ENCODE measurements at places on chromosomes 4 and X.

GRCh38 chr4:8308856-8309771 lies 39.6 kb downstream of the HTRA3 start:
- DNase-seq, result no peak

DNA sequence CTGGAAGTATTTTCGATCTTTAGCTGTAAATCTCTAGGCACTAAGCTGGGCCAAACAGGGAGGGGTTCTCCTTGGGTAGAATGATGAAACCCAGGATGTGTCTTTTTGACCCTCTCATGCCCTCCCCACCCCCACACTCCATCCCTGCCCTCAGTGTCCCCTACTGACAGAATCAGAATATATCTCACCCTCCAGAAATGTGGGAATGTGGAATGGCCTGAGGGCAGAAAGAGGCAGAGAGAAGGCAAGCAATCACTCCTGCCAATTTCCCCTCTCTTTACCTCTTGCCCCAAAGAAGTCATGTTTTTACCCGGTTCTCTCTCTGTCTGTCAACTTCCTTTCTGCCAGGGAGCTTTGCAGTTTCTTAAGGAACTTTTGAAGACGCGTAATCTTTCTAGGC lies 34.4 kb downstream of the RAP2C start:
- no peak for DNase-seq

DNA sequence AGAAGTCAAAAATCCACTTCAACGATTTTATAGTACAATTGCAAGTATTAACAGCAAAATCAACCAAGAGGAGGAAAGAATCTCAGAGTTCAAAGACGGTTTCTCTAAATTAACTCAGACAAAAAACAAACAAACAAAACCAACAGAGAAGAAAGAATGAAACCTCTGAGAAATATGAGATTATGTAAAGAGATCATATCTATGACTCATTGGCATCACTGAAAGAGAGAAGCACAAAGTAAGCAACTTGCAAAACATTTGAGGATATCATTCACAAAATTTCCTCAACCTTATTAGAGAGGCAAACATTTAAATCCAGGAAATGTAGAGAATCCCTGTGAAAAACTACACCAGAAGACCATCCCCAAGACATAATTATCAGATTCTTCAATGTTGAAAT lies 370.4 kb downstream of the INPP4B start:
- no peak for DNase-seq

DNA sequence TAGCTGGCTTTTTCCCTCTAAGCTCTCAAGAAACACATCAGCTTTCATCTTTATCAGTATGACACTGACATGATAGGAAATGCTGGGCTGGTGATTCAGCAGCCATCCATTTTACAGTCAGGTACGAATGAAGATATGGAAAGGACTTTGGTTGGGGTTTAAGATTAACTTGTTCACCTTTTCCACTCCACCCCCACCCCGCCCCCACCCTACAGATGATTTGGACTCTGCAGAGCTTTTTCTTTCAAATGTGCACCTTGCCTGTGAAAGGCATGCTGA lies 132.6 kb downstream of the AKAP4 start:
- no peak for DNase-seq

DNA sequence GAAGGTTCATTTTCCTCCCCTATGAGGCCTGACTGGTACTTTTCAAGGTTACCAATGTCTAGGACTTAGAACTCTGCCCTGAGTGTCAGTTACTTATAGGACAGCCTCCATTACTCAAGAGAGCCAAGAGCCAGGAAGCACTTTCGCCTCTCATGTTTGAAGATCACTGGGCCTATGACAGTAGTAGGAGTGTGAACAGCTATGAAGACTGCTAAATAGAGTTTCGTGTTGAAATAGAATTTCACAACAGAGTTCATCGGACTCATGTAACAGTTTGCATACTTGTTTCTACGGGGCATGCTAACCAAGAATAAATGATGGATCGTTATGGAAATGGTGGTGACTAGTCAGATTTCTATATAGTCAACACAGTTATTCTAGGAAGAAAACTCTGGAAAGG lies 97.8 kb upstream of the GPC4 start:
- DNase-seq, result no peak

- no peak for DNase-seq
Observed at GRCh38 chrX:29627833-29628232, 587.5 kb upstream of the MAGEB2 start.

- DNase-seq, result no peak
Observed at GRCh38 chr4:962231-963208, 10.8 kb downstream of the DGKQ start.

DNA sequence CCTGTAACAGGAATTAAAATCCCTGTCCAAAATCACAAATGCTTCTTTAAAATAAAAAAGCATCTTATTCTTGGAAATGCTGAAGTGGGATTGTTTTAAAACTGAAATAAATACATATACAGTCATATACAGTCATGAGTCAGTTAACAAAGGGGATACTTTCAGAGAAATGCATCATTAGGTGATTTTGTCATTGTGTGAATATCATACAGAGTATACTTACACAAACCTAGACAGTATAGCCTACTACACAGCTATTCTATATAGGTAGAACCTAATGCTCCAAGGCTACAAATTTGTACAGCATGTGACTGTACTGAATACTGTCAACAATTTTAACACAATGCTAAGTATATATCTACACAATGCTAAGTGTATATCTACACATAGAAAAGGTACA lies 104.3 kb downstream of the BRWD3 start:
- DNase-seq, result no peak

GRCh38 chr4:80446248-80446647 lies 110.7 kb downstream of the CFAP299 start:
- DNase-seq, result no peak

GRCh38 chr4:160375772-160376452 lies 1273.0 kb downstream of the RAPGEF2 start:
- DNase-seq, result no peak

Data from cerebellar nuclear complex (tissue), 1 donor.